ENCODE measurements at places on chromosomes 11 and 22.
A peak's percentile ranks its signal among the peaks of the same experiment; 100 is the strongest.

DNA sequence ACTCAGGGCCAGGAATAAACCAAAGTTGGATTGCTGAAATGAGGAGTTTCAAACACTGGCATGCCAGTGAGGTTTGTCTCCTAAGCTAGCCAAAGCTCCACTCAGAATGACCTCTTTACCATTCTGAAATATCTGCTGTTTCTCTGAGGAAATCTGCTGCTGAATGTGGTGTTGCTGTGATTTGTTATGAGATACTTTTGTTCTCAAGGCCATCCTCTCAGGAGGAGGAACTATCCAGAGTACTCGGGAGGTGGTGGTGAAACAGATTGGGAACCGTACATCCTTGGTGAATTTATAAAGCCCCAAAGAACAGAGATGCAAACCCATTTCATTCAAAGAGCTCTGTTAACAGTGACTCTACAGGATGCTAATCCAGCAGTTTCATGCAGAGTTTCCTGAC is 50.5 kb downstream of the BDNF start:
- DNase-seq, result no peak

DNA sequence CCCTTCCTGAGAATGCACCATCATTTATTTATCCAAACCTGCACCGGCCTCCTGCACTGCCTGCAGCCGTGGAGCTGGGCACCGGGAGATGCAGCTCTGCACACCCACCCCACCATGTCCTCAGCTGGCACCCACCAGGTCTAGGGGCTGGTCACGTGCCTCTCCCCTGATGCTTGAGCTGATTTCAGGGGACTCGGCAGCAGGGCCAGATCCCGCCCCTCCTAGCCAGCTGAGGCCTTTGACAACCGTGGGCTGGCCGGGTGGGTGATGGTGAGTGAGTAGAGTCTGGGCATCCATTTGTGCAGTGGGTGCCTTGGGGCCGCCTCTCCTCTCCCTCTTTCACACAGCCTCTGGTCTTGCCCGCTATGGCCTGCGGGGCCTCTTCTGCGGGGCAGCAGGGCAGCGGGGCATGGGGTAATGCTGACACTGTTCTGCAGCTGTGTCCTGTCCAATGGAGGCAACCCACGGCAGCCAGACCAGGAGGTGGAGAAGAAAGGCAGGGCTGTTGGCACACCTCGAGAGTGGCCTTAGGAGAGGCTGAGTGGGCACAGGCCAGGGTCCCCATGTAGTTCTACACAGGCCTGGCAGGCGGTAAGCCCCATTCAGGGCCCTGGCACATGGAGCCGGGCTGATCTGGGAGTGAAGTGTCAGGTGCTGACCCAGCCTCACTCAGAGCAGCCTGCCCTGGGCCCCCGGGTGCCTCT is 38.5 kb upstream of the PRODH start:
- DNase-seq, result no peak

GRCh38 chr11:117995472-117995871 is 9.3 kb downstream of the IL10RA start:
- DNase-seq, result no peak

- DNase-seq, result no peak
Observed at GRCh38 chr11:69773626-69774353, 1.4 kb downstream of the FGF4 start.

DNA sequence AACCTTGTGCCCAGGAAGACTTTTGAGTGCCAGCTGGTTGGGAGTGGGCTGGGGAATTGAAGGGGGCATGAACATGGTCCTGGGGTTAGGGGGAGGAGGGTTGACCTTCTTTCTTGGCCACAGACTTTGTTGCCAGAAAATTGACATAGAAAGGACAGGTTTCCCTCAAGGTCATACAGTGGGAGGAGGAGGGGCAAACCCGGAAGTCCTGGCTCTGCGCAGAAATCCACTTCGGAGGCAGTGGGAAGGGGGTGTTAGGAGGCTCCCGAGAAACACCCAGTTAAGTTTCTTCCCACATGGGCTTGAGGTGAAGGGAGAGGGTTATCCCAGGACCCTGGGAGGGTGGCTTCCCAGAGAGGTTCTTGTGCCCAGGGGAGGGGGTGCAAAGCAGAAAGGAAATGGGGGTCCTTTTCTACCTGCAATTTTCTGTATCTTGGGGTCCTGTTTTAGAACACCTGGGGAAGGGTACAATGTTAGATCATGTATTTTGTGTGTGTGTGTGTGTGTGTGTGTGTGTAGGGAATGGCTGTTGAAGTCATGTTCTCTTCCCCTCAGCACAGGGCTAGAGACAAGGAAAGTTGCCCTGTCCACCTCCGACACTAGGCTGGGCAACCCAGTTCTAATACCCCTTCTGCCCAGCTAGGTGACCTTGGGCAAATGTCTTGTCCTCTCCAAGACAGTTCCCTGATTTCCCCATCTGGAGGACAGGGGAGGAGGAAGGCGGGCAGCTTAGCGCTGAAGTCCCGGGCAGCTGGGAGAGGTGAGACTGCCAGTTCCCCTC is 1.1 kb downstream of the PVALB start:
- no peak for DNase-seq

GRCh38 chr11:134238956-134239355 is 14.2 kb downstream of the THYN1 start:
- DNase-seq, result no peak

GRCh38 chr22:42913874-42914510 is 56.9 kb upstream of the ARFGAP3 start:
- no peak for DNase-seq

GRCh38 chr11:34356913-34357700 is 703 bp downstream of the ABTB2 start:
- DNase-seq, result peak; percentile 42

DNA sequence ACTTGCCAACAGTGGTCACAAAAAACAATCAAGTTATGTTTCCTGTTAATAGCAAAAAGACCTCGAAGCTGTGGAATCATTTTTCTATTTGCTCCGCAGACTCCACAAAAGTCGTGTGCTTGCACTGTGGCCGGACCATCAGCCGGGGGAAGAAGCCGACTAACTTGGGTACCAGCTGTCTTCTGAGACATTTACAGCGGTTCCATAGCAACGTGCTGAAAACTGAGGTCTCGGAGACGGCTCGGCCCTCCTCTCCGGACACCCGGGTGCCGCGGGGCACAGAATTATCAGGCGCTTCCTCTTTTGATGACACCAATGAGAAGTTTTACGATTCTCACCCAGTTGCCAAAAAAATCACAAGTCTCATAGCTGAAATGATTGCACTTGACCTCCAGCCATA is 31.6 kb downstream of the ZBED4 start:
- DNase-seq, result no peak

GRCh38 chr22:48084041-48084728 is 1321.7 kb downstream of the TBC1D22A start:
- peak; percentile 60 for DNase-seq

DNA sequence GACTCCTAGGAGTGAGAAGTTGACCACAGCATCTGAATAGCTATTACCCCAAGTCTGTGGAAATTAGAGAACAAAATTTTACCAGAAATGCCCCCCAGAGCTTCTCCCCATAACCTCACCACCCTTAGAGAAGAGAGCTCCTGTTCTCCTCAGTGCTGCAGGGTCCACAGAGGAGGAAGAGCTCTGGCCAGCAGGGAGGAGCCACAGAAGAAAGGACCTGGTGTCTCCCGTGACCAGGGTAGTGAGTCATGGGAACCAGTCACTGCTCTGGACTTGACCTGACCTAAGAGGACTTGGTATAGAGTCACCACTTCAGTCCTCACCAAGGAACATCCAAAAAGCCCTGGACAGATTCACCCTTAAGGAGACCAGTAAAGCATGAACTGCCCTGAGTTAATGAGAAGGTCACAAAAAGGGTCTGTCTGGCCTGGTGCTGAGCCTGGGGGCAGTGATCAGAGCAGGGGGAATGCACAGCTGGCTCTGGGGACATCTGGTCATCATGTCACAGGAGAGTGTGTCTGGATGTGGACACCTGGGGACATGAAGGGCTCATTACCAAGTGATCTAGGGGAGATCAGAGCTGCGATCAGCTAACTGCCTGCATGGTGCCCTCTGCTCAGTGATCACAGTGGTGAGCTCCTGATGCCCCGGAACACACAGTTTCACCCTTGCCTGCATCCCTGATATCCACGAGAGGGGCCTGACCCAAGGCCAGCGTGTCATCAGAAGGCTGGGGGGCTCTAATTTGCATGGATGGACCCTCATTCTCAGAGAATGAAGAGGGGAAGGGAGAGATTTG is 103.3 kb upstream of the TOP3B start:
- DNase-seq, result no peak

- no peak for DNase-seq
Observed at GRCh38 chr11:119157063-119157462, 8.2 kb downstream of the ABCG4 start.

DNA sequence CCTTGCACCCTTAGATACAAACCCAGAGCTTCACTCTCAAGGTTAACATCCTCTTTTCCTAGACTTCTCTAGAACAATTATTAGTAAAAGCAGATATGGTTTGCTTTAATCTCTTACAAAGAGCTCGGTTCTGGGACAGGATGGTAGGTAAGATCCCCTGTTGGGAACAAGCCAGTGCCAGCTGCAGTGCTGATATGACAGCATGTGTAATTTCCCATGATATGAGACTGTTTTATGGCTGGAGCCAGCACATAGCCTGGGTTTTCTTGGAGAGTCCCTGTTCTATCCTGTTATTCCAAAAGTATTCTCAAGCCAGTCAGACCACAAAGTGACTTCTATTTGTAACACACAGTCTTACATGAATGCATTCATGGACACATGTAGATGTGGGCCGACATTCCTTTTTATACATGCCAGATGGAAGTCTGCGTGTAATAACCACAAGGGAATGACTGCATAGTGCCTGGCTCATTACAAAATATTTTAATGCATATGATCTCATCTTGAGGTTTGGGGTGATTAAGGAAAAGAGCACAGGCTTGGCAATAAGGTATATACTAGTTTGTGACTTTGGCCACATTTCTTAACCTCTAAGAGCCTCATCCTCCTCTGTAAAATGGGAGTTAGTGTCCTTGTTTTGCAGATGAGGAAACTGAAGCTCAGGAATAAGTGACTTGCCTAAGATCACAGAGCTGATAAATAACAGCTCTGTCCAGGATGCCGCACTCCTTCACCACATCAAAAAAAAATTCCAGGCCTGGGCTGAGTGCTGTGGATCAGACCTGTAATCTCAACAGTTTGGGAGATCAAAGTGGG is 21.8 kb downstream of the CLMP start:
- no peak for DNase-seq

DNA sequence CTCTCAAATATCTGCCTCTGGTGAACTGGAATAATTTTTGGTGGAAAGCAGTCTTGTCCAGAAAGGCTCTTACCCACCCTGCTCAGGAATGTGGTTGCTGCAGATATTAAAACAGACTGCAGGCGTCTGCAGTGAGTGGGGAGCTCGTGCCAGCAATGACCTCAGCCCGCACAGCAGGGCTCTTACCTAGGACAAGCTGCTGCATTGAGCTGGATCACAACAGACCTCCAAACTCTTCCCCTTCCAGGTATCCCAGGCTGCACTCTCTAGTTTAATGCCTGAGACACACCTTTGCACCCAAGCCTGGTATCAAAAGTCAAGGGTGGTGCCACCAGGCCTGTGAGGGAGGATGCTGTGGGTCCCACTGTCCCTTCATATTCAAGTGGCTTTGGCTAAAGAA is 69.7 kb upstream of the CDON start:
- no peak for DNase-seq

DNA sequence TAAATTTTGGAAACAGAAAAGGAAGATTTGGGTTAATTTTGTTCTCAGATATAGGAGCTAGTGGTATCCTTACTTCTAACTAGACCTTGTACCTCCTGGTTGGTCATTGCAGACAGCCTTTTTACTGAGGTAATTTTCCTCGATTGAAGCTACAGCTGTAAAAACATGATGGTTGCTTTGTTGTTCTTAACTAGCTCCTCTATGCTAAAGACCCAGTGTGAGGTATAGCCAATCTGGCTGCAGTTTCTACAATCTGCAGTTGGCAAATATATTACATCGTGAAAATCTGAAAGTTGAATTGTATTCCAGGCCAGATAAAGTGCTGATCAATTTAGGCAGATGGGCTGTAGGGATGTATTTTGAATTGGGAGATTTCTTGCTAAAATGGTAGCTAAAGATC is 116.5 kb downstream of the AASDHPPT start:
- DNase-seq, result no peak

- DNase-seq, result peak; percentile 37
Observed at GRCh38 chr11:20397281-20397680, 9.8 kb downstream of the PRMT3 start.

- no peak for DNase-seq
Observed at GRCh38 chr11:36282926-36283325, 6.3 kb downstream of the COMMD9 start.

DNA sequence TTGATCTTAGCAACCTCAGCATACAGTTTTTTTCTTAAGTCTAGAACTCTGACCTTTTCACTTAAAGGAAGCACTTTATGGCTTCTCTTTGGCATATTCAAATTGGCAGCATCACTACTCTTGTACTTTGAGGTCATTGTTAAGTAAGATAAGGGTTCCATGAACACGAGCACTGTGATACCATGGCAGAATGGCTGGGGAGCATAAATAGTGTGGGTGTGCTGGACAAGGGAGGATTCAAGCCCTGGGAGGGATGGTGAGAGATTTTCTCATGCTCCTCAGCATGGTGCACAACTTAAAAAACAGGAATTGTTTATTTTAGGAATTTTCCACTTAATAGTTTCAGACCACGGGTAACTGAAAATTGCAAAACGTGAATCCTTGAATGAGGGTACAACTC is 111.4 kb downstream of the ATXN10 start:
- DNase-seq, result no peak

DNA sequence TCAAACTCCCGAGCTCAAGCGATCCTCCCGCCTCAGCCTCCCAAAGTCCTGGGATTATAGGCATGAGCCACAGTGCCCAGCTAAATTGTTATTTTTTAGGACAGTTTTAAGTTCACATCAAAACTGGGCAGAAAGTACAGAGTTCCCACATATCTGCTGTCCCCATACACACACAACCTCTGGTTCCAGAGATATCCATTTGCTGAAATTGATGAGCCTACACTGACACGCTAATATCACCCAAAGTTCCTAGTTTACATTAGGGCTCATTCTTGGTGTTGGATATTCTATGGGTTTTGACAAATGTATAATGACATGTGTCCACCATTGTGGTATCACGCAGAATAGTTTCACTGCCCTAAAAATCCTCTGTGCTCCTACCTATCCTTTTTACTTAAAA is 2.7 kb upstream of the SEC14L4 start:
- no peak for DNase-seq

- DNase-seq, result no peak
Observed at GRCh38 chr11:71135112-71135511, 117.3 kb downstream of the SHANK2 start.

- no peak for DNase-seq
Observed at GRCh38 chr22:50248196-50249081, 2.6 kb downstream of the HDAC10 start.
